ENCODE measurements at places on chromosomes 5 and 9.

GRCh38 chr9:121453232-121453892 lies 46.3 kb downstream of the GGTA1 start:
- no peak for DNase-seq

GRCh38 chr5:5352675-5353074 lies 69.8 kb upstream of the ICE1 start:
- DNase-seq, result no peak

DNA sequence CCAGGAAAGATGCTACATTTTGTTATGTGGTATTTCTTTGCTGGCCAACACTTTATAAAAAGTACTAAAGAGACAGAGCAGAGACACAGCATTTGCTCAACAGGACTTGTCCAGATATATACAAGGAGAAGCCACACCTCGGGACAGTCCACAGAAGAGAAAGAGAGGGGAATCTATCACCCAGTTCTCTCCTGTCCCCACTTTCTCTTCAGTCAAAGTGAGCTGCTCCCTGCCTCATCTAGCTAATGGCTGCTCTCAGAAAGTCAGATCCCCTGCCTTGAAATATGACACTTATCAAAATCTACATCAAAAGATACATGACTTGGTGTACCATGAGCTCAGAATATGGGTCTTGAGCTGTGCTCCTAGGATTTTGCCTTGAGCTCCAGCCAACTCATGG lies 86.7 kb upstream of the SPDL1 start:
- no peak for DNase-seq

DNA sequence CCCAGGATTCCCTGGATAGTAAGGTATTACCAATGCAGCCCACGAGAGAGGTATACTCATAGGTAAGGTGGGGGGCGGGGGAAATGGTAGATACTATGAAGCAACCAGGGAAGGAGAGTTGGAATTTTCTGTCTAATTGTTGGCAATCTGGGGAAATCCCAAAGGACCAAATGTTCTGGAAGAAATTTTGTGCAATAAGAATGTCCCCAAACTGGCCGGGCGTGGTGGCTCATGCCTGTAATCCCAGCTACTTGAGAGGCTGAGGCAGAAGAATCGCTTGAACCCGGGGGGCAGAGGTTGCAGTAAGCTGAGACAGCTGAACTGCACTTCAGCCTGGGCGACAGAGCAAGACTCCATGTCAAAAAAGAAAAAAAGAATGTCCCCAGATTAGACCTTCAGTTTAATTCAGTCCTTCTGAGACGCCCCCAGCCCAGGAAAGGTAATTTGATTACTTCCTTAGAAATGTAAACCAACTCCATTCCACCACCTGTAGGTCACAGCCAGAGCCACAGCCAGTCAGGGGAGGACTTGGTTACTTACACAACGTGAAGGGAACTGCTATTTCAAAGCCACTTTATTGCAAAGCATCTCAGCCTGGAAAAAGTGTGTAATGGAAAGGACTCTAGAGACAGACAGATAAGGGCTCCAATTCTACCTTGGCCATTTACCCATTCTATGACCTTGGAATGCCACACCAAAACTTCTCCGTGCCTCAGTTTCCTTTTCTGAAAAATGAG lies 50.0 kb upstream of the KLF4 start:
- DNase-seq, result no peak

DNA sequence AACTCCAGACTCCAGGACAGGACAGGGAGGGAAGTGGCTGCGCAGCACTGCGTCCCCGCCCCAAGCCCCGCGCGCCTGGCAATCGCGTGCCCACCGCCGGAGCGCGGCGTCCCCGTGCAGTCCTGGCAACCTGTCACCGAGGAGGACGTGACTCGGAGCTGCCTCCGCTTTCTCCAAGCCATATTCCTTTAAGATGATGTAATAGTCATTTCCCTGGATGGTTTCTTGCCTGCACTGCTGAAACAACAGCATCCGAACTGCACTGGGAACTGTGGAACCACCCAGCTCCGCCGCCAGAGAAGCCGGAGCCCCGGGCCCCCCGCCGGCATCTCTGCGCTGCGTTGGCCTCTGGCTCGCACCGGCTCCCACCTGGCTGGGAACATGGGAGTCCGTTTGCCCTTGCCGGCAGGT lies 34.5 kb downstream of the KCTD16 start:
- DNase-seq, result no peak

GRCh38 chr5:172559004-172559932 lies 81.8 kb upstream of the NEURL1B start:
- peak; percentile 6 for DNase-seq
